Colonic mucosa (tissue), 4 donors: ENCODE measurements at places on chromosomes 16 and 17. TPM values are rescaled to one million over a fixed set of nuclear protein-coding genes. Genes with fewer than 3 reads are reported as not detected.

CDH5 gene
- 4.4 TPM for total RNA-seq

CCDC43 gene
- 25.5 TPM for total RNA-seq

MEOX1 gene
- 0.64 TPM for total RNA-seq

GNAO1 gene
- total RNA-seq = 1.7 TPM

PRDM7 gene
- total RNA-seq = not detected

PIPOX gene
- total RNA-seq = 0.90 TPM

TMEM235 gene
- total RNA-seq = not detected

SOX15 gene
- 1.0 TPM for total RNA-seq

EPN3 gene
- 79.8 TPM for total RNA-seq

ACLY gene
- 145 TPM for total RNA-seq

SLC26A11 gene
- 9.3 TPM for total RNA-seq

HOXB9 gene
- 37.1 TPM for total RNA-seq

CD300E gene
- not detected for total RNA-seq

FNDC8 gene
- total RNA-seq = not detected

KRT31 gene
- total RNA-seq = not detected

ARL4D gene
- total RNA-seq = 2.0 TPM

CHAD gene
- total RNA-seq = 1.8 TPM

TBC1D3C gene
- not detected for total RNA-seq

TNFSF12 gene
- total RNA-seq = 18.3 TPM

LASP1 gene
- 297 TPM for total RNA-seq

MT1G gene
- 995 TPM for total RNA-seq

ABCC1 gene
- 22.2 TPM for total RNA-seq

MAPK7 gene
- total RNA-seq = 36.6 TPM

TEX19 gene
- total RNA-seq = not detected

PRAC1 gene
- total RNA-seq = 237 TPM

TAT gene
- 0.64 TPM for total RNA-seq

SLC5A11 gene
- total RNA-seq = 0.79 TPM

RAMP2 gene
- 3.5 TPM for total RNA-seq

TM4SF5 gene
- total RNA-seq = 15.1 TPM

SPN gene
- 3.7 TPM for total RNA-seq

MPO gene
- total RNA-seq = not detected

C1QTNF1 gene
- 10.4 TPM for total RNA-seq

CSH2 gene
- total RNA-seq = not detected

SMIM5 gene
- 39.9 TPM for total RNA-seq
